Endothelial cell of umbilical vein (primary cell): ENCODE measurements at places on chromosomes 11 and 22. TPM values are rescaled to one million over a fixed set of nuclear protein-coding genes. Genes with fewer than 3 reads are reported as not detected.

The CATSPERZ gene
- not detected in 2 replicates for total RNA-seq

The SPI1 gene
- not detected in 2 replicates for total RNA-seq

DNA sequence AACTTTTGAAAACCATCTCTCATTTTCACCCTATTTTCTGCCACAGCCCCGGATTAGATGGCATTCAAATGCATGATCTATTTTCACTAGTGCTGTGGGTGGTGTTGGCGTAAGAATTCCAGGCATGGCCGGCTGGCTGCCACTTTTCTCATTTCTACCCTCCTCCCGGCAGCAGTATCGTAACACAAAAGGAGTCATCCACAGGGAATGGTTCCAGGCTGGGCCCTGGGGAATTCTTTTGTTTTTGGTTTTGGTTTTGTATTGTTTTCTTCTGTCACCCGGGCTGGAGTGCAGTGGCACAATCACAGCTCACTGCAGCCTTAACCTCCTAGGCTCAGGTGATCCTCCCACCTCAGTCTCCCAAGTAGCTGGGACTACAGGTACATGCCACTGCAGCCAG lies 13.8 kb downstream of the JAML start:
- DNase-seq, result no peak

DNA sequence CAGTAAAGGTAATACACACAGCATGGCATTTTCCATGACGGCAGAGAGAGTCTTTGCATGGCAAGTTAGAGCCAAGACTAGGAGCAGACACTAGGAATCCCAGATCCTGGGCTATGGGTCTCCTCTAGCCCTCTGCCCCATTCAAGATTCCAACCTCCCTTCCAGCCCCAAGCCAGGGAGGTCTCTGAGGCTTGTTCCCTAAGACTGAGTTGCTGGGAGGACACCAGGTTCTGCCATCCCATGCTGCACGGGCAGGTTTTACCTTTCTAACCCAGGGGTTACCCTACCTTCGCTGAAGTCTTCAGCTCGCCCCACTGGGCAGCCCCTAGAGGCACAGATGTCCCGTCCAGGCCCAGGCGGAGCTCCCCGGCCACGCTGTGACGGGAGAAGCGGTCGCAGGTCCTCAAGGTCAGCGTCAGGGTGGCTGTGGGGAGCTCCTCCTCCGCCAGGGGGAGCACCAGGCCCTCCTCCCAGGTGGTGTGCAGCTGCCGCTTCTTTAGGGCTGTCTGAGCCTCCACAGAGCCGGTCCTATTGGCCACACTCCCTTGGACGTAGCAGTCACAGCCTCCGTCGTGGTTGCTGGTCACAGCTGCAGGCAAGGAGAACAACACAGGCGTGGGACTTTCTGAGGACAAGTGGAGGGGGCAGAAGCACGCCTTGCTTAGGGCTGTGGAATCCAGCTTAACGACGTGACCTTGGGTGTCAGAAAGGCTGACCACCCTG lies 33.8 kb downstream of the SYT13 start:
- DNase-seq, result peak; percentile 14

DNA sequence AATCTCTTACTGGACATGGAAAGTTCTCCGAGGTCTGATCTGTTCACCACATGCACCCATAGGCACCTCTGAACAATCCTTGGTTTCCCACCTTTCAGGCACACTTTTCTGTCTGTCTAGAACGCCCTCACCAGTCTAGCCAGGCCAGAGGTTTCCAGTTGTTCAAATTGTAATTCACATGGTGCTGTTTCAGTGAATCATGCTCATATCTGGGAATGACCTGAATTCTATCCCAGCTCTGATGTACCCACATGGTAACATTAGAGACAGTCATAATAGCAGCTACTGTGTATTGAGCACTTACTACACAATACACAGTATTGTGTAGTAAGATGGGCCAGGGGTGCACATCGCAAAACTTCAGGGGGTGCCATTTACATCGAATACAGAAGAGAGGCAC lies 138.2 kb downstream of the COMMD9 start:
- no peak for DNase-seq

- DNase-seq, result no peak
These were observed 169.8 kb downstream of the SPON1 start for GRCh38 chr11:14132312-14132711.
